A549 treated with Mapracorat at 1 μM for 4 hours (cell line): ENCODE measurements at places on chromosomes 12 and 14. TPM values are rescaled to one million over a fixed set of nuclear protein-coding genes. Genes with fewer than 3 reads are reported as not detected.

Gene A2M
- 0.03 to 0.08 TPM (median 0.08 TPM) in 3 of 5 replicates, not detected in the others for total RNA-seq

Gene PMEL
- 1.1 to 1.5 TPM (median 1.1 TPM) in 5 replicates for total RNA-seq

Gene MYF6
- total RNA-seq, result not detected in 5 replicates

Gene SLC7A8
- 1.5 to 2.2 TPM (median 1.7 TPM) in 5 replicates for total RNA-seq

Gene MDM1
- total RNA-seq, result 5.7 to 7.7 TPM (median 6.7 TPM) in 5 replicates

Gene NXPH4
- 4.1 to 5.6 TPM (median 5.3 TPM) in 5 replicates for total RNA-seq

Gene ACVRL1
- 0.08 to 0.62 TPM (median 0.15 TPM) in 4 of 5 replicates, not detected in the other for total RNA-seq

Gene LMBR1L
- total RNA-seq, result 12.7 to 18.4 TPM (median 13.4 TPM) in 5 replicates

Gene SMOC1
- total RNA-seq, result 14.9 to 22.8 TPM (median 17.4 TPM) in 5 replicates

Gene CD163L1
- 0.38 to 0.72 TPM (median 0.49 TPM) in 5 replicates for total RNA-seq

Gene TAS2R8
- total RNA-seq, result not detected in 5 replicates

Gene KRT6B
- 0.07 TPM in 1 of 5 replicates, not detected in the others for total RNA-seq

Gene TMPRSS12
- total RNA-seq, result not detected in 5 replicates

Gene CD163
- total RNA-seq, result 0.09 TPM in 1 of 5 replicates, not detected in the others

Gene KRT6C
- not detected in 5 replicates for total RNA-seq

Gene SLC2A13
- total RNA-seq, result 2.5 to 3.6 TPM (median 3.0 TPM) in 5 replicates
